Omental fat pad (tissue), 4 donors: ENCODE measurements at places on chromosomes 5 and 9.

DNA sequence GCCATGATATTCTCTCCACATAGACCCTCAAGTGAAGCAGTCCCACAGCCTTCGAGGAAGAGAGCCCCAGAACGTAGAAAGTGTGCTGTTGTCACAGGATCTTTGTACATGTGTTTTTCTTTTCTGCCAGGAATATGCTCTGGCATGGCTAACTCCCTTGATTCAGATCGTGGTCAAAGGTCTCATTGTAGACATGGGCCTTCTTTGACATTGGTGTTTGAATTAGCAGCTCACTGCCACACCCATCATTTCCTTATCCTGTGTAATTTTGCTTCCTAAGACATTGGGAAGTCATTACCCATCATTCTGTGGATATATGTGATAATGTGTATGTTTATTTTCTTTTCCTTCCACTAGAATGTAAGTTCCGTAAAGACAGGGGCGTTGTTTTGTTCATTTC lies 25.5 kb downstream of the MTRR start:
- no peak for DNase-seq

GRCh38 chr5:39395521-39395920 lies 29.3 kb downstream of the DAB2 start:
- no peak for DNase-seq

GRCh38 chr5:79831381-79832309 lies 142.0 kb downstream of the CMYA5 start:
- DNase-seq = no peak

DNA sequence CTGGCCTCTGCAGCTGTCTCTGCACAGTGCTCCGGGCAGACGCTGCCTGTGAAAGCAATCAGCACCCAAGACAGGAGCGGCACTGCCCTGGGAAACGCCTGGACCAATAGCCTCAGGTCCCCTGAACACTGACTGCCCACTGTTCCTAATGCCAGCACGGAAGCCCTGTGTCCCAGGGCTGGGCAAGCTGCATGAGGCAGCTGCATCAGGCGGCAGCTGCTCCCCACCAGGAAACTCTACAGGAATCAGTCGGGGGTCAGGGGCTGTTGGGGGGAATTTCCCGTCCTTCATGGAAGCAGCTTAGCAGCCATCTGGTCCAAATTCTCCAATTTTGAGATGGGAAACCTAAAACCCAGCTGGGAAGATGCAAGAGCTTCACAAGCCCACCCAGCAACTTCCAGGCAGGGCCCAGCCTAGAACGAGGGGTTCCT lies 118.6 kb downstream of the VAV2 start:
- DNase-seq = no peak

- DNase-seq = peak; percentile 97
Measured at GRCh38 chr5:61658592-61659008, 326.5 kb downstream of the ZSWIM6 start.

- no peak for DNase-seq
Measured at GRCh38 chr5:51632027-51632426, 248.8 kb downstream of the ISL1 start.

DNA sequence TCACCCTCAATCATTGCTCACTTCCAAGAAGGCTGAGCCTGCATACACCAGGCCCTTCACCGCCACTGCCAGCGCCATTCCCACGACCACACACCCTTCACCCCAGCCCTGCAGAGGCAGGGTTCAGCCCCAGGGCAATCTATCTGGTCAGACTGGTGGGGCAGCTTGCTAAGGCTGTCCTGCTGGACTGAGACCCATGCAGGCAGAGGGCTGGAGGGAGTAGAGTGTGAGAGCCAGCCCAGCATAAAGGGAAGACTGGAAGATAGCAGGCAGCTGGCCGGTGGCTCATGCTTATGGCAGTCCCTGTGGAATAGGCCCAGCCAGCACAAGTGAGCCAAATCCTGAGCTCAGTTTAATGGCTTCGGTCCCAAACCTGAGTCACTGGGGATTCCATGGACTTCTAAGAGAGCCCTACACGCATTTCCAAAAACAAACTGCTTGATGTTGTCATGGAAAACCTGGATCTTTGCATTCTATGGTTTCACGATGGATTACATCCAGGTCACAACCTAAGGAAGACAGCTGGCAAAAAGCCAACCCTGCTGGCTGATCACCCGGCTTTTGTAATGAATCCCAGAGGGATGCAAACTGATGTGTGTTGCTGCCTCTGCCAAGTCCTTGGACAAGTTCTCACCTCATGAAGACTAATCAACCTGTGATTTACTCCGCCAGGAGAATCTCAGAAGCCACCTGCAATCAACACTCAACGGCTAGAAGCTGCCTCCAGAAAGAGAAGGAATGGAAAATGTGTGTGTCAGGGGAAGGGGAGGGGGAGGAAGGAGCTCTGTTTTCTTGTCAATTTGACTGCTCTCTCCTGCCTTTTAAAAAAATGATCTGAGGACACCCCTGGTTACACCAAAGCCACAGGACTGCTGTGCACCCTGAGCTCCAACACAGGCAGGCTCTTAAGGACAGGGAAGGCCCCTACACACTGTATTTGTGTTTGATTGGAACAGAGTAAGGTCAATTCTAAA lies 143.6 kb downstream of the LHFPL2 start:
- peak; percentile 74 for DNase-seq

DNA sequence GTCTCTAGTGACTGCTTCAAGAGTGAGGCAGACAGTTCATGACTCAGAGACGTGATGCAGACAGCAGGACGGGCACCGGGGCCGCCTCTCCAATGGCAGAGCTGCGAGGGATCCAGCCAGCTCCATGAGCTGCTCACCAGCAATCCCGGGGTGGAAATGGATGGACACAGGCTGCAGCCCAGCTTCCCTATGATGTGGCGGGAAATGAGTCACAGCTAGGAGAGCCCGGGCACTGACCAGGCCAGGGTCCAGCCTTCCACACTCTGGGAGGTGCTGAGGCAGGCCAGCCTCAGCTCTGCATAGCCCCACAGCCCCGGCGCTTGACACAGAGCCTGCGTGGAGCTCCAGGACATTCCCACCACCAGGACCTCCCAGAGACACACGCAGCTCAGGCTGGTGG lies 244.8 kb upstream of the IRX2 start:
- DNase-seq = no peak

GRCh38 chr9:129879103-129879699 lies 43.9 kb downstream of the USP20 start:
- DNase-seq = no peak

DNA sequence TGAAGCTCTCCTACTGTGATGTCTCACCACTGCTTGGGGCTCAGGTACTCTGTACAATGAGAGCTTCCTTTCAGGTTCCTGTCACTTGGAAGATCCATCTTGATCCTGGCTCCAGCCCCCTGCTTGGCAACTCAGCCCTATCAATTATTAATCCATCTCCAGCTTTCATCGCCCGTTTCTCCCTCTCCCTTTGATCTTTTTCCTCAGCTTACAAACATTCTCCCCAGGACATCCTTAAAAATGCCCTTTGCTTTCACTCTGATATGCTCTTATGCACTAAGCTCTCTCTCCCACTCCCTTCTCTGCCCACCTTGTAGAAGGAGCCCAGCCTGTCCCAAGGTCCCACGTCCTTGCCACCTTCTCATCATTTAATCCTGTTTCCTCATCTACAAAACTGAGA lies 109.0 kb downstream of the FRMD3 start:
- DNase-seq = no peak

DNA sequence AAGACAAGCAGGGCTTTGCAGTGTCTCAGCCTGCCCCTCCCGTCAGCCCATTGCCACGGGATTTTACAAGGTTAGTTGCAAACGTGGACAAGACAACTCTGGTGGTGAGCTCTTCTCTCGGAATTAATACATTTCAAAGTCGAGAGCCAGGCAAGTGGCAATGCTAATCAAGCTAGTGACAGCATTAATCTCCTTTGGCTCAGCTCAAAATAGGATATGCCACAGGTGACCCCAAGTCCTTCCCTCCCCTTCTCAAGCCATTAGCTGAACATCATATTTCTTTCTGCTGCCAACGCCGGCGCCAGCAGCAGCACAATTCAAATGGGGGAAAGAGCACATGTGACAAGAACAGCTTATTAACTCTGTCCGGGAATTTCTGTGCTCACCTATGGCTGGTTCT lies 190.1 kb downstream of the ATPSCKMT start:
- no peak for DNase-seq

GRCh38 chr5:164728733-164729132 lies 1223.3 kb downstream of the MAT2B start:
- DNase-seq = no peak

DNA sequence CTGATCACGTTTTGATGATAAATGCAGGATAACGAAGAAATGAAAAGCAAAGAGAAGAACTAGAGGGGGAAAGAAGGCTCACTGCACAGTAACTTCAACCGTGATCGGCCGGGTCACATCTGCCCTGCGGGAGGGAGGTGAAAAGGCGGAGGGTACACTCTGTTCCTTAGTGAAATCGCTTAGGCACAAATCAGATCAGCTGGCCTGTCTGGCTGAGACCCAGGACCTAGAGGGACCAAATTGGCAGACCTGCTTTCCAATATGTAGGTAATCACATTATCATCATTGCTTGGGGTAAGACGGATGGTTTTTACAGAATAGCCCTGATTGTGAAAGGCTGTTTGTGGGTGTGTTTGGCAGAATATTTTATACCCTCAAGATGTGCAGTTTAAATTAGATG lies 82.2 kb downstream of the SLC28A3 start:
- no peak for DNase-seq

DNA sequence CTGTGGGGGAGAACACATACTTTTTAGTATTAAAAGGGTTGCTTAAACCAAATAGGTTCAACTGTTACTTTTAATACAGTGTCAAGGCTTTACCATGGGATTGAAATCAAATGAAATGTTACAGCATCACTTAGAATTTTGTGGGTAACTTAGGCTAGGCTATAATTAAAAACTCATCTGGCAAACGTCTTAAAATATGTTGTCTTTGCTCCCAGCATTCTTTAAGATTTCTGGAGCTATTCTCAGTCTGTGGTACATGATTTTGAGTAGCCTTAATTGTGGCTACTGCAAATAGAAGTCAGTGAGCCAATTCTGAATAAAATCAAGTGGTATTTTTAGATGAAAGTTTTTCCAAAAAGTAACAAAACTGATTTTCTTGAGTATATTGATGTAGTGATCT lies 30.7 kb downstream of the UHRF2 start:
- no peak for DNase-seq

DNA sequence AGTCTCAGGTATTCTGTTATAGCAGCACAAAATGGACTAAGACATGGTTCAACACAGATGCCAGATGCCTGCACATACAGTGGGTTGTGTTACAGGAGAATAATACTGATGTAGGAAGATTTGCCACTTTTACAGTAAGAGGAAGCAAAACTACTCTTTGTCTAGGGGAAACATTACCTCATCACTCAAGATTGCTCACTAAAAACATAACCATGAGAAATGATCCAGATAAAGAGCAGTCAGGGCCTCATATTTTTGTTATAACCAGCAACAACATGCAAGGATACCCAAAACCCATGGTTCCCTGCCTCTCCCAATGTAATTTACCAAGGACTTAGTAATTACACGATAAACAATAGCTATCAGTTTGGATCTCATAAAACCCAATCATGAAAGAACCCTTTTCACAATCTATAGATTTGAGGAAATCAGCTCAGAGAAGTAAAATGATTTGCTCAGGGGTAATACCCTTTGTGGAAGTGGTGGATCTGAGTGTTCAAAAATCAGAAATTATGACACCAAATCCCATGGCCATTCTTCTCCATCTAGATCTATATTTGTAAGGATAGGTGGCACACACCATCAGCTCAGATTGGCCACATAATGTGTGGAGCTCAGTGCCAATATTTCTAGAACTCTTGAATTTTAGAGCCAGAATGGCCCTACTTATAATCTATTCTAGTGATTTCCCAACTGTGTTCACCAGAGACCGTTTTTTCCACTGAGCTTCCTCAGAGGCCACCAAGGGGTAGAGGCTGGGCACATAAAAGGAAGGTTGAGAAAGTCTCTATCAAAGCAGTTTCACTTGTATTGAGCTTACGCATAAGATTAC lies 27.8 kb downstream of the DPYSL3 start:
- DNase-seq = no peak

DNA sequence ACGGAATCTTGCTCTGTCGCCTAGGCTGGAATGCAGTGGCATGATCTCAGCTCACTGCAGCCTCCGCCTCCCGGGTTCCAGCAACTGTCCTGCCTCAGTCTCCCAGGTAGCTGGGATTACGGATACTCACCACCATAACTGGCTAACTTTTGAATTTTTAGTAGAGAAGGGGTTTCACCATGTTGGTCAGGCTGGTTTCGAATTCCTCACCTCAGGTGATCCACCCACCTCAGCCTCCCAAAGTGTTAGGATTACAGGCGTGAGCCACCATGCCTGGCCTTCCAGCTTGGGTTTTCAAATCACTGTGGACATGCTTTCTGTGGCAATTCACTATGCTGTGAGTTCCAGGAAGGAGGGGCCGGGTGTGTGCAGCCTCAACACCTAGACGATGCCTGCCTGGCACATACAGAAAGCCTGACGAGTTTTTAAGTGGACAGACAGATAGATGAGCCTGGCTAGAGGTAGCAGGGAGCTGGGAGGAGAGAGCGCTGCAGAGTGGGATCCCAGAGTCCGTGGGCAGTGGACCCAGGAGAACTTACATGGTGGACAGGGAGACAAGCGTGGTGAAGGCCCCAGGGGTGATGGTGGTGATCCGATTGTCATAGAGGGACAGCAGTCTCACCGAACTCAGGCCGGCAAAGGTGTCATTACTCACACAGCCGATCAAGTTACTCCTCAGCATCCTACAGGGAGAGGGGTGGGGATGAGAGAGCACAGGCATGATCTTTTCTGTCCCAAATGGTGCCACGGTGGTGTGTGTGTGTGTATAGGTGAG lies 173.4 kb upstream of the PANK3 start:
- DNase-seq = no peak

- DNase-seq = no peak
Measured at GRCh38 chr5:78816143-78816765, 167.7 kb upstream of the LHFPL2 start.

DNA sequence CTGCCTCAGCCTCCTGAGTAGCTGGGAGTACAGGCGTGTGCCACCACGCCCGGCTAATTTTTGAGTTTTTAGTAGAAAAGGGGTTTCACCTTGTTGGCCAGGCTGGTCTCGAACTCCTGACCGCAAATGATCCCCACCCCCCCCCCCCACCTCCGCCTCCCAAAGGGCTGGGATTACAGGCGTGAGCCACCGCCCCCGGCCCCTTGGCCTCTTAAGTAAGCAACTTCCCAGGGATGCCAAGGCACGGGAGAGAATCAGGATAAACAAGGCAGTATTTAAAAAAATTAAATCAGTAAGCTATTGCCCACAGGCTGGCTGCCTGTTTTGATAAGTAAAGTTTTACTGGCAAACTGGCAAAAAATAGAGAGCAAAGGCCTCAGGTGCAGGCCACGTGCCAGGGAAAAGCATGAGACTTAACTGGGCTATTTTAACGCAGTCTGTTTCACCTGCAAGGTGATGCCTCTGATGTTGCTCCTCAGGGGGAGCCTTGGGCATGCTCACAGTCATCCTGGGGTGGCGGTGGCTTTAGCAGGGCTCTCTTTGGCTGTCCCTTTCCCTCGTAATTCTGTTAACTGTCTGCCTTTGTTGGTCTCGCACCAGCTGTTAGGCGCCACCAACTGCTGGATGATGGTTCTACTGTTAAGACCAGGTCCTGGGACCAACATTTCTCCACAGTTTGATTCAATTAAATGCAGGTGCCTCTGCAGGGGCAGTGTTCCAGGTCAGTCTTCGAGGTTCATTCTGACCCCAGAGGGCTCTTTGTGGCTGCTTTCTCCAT lies 19.4 kb upstream of the RNF130 start:
- DNase-seq = no peak
